Activated CD4-positive, alpha-beta T cell treated with anti-CD3 and anti-CD28 coated beads, Interleukin-2, amount 50 U/mL, for 24 hours (primary cell): ENCODE measurements at places on chromosomes 11 and 22.

- DNase-seq = no peak
These were observed 5.5 kb upstream of the PANX3 start for GRCh38 chr11:124605719-124606118.

DNA sequence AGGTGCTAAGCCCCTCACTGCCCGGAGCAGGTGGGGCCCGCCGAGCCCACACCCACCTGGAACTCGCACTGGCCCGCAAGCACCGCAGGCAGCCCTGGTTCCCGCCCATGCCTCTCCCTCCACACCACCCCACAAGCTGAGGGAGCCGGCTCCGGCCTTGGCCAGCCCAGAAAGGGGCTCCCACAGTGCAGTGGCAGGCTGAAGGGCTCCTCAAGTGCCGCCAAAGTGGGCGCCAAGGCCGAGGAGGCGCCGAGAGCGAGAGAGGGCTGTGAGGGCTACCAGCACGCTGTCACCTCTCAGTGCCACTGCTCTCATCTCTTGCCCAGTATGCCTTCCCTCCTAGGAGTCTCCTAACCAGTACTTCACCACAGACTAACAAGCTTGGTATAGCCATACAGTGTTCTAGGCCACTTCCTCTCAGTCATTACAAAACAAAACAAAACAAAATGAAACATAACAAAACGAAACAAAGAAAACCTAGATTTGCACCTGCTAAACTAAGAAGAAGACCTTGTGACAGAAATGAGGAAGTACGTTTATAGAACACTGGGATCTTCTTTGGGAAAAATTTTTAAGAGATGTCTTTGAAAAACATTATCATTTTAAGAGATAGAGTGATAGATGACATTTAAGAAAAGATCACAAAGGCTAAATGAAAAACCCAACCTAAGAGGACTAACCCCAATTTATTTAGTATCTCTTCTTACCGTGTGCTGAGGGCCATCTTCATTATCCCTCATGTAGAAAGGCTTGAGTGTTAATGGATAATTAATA lies 47.7 kb upstream of the GAB2 start:
- no peak for DNase-seq

DNA sequence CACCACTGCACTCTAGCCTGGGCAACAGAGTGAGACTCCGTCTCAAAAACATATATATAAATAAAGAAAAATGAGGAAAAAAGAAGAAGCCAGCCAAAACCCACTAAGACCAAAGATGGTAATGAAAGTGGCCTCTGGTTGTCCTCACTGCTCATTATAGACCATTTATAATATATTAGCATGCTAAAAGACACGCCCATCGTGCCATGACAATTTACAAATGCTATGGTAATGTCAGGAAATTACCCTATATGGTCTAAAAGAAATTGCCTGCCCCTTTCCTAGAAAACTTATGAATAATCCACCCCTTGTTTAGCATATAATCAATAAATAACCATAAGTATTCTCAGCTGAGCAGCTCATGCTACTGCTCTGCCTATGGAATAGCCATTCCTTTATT lies 16.1 kb upstream of the TMEM86A start:
- DNase-seq = no peak

- DNase-seq = no peak
These were observed 106.5 kb upstream of the GRAMD1B start for GRCh38 chr11:123323568-123323967.

DNA sequence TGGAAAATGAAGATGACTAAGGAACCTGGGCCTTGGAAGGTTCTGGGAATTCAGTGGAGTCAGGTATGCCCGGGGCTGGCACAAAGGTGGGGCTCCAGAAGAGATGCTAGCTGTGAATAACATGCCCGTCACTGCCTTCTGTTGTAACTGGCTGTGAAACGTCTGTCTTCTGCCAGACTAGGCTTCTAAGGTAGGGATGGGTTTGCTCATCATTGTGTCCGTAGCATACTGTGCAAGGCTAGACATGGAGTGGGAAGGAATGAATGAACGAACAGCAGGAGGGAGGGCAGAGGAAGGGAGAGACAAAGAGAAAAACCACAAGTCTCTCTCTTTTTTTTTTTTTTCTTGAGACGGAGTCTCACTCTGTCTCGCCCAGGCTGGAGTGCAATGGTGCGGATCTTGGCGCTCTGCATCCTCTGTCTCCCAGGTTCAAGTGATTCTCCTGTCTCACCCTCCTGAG lies 327.4 kb downstream of the MN1 start:
- DNase-seq = no peak

DNA sequence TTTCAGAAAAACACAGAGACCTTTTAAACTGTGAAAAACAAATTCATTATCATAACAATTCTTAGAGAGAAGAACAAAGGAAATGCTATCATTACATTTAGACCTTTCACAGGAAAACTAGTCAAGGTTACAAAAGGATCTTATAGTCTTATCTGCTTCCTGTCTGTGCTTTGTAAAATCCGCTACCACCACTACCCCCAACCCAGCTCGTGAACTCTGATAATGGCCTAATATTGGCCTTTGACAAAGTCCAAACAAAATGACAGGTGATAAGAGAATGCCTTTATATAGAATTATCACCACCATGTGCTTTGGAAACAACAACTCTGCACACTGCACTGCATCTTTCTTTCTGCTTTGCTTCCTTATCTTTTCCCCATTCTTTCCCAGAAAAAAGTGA lies 272.5 kb downstream of the SBF2 start:
- DNase-seq = no peak

DNA sequence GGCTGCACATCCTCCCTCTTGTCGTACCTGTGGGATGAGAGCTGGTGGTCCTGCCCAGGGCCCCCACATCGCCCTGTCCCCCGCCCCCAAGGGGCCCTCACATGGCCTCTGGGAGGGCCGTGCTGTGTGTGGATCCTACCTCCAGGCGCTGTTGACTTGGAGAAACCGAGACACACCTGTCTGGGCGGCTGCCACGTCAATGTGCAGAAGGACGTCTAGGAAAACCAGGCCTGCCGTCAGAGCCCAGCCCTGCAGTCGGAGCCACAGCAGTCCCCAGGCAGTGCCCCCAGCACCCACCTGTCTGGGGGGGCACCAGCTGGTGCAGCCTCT lies 14.2 kb downstream of the ALG12 start:
- no peak for DNase-seq

DNA sequence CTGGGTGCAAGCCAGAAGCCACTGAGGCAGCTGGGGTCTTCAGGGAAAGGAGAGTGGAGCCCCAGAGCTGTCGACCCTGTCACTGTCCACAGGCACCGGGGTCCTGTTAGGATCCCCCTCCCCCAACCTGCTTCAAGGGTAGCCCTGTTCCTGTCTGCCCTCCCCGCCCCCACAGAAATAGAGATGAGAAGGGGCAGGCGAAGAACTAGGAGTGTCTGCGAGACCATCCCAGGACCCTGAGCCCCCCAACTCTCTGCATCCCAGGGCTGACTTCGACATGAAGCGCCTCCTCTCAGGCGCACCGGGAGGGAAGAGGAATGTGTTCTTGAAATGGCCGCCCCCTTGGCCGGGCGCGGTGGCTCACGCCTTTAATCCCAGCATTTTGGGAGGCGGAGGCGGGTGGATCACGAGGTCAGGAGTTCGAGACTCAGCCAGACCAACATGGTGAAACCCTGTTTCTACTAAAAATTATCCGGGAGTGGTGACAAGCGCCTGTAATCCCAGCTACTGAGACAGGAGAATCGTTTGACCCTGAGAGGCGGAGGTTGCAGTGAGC lies 607 bp upstream of the ZNF70 start:
- no peak for DNase-seq

DNA sequence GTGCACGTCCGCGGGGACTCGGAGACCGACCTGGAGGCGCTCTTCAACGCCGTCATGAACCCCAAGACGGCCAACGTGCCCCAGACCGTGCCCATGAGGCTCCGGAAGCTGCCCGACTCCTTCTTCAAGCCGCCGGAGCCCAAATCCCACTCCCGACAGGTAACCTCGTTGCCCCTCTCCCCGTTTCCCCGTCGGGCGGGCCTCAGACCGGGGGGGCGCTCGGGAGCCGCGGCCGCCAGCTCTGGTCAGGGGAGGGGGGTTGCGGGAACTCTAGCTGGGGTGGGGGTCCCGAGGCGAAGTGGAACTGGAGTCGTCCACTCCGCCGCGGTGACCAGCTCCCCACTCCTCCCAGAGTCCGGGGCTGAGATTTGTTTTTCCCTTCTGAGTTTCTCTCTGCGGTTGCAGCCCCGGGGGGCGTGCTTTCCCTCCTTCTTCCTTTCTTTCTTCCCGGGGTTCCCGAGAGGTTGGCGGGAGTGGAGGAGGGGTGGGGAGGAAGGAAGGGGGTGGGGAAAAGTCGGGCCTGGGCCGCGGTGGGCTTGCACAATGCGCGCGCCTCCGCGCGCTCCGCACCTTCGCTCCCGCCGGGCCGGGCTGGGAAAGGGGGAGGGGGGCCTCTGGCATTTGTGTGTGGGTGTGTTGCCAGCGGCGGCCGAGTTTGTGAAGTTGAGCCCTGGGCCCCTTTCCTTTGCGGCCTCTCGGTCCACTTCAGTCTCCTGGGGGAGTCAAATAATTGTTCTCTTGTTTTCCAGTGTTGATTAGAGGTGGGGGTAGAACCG lies 952 bp downstream of the YAP1 start:
- no peak for DNase-seq

GRCh38 chr11:35800970-35801953 lies 138.7 kb downstream of the TRIM44 start:
- no peak for DNase-seq

DNA sequence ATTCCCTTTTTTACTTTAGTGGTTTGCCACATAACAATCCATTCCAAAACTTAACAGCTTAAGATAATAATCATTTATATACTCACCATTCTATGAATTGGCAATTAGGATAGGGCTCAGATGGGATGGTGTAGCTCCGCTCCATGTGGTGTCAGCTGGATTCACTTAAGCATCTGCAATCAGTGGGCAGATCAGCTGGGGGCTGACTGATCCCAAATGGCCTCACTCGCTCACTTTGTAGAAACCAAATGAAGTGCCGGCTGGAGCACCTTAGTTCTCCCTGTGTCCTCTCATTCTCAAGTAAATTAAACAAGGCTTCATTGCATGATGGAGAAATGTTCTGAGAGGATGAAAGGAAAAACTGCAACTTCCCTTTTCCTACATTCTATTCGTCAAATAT lies 161.4 kb downstream of the WT1 start:
- DNase-seq = no peak

GRCh38 chr11:113956986-113957385 lies 17.9 kb upstream of the HTR3A start:
- DNase-seq = no peak

DNA sequence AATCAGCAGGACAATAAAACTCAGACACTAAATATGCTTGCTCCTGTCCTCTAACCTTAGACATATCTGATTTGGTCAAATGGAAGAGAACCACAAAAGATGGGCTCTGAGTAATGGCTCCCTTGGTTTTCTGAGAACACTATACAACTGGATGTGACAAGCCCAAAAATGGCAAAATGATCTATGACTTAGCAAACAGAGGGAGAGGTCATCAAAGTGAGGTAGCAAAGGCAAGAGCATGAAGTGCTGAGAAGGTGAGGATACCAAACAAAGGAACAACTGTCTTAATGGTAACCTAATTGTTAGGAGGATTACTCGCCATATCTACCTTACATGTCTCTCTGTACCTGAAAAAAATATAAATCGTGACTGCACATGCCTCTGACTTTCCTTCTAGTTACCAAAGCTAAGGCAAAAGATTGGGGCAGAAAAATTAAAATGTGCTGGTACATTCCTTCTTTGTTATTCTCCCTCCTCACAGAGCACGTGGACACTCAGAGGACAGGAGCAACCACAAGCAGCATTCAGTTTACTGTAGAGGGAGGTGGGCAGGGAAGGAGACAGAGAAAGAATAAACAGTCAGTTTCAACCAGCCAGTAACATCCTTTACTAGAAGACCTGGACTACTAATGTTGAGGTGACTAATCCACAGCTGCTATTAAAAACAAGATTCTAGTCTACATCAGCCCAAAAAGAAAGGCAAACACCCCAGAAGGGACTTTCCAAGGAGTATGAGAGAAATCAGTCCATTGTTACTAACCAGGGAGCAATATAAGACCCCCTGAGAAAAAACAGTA lies 88.8 kb downstream of the AMBRA1 start:
- no peak for DNase-seq

DNA sequence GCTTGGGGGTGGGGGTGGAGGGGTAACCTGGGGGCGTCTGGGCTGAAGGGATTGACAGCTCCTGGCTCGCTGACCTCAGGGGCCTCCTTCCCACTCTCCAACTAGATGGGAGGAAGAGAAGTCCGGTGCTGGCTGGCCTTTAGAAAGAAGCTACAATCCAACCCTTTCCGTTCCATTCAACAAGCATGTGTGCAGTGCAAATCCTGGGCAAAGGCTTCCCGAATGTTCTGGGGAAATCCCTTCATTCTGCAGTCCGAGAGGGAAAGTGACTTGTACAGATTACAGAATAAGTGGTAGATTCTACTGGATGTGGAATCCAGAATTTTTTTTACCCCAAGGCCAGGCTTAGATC lies 149.9 kb downstream of the FEZ1 start:
- no peak for DNase-seq

DNA sequence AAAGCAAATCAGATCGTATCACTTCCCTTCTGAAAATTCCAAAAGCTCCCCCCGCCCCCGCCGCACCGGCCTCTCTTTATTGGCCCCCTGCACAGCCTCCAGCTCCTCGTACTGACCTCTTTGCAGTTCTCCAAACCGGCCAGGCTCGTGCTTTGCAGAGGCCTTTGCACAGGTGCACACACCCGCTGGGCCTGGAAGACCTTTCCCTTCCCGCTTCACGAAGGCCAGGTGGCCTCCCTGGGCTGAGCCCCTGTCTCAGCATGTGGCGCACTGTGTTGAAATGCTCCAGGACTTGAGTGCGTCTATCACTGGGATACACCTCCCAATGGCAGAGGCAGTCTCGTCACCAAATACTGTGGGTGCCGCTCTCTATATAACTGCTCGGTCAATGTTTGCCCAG lies 13.2 kb upstream of the ADA2 start:
- no peak for DNase-seq

GRCh38 chr11:62921201-62921572 lies at the start of gene CHRM1:
TSS of gene CHRM1 (minus strand) at chr11:62921363. CDS start at chr11:62911100, 10,263 bp downstream.
- DNase-seq = no peak

DNA sequence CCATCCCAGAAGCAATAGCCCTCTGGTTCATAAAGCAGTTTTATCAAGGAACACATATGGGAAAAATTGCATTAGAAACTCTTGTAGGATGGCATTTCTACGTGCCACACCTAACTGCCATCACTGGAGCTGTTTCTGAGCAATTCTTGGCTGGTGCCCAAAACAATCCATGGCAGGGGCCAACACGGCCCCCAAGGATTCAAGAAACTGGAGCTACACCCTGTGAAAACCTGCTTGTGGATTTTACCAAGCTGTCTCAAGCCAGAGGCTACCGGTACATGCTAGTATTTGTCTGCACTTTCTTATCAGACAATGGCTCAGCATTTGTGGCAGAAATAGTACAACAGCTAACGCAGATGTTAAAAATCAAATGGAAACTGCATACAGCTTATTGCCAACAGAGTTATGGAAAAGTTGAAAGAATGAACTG lies 42.4 kb upstream of the GLYAT start:
- no peak for DNase-seq

DNA sequence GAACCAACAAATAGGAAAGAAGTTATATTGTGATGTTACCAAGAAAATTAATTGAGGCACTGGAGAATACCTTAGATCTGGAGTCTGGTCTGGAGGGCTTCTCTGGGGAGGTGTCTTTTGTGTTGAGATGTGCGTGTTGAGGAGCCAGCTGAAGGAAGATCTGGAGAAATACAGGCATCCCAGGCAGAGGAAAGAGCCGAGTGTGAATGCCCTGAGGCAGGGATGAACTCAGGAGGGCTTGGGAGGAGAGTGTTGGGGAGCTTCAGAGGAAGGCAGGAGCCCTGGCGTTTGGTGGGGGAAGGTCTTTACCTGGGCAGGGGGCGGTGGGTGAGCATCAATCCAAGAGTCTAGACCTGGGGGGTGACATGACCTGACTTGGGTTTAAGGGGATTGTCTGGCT lies 13.1 kb downstream of the SYNGR1 start:
- DNase-seq = no peak

- no peak for DNase-seq
These were observed 9.6 kb upstream of the CBLIF start for GRCh38 chr11:59854871-59855270.
